ENCODE measurements at places on chromosomes 11 and 22.

- no peaks in the 10 kb centered on the region for H3K4me1 ChIP-seq
- H3K36me3 ChIP-seq, result no peaks in the 10 kb centered on the region
- H3K4me3 ChIP-seq, result no peak overlapping the region
- no peaks in the 10 kb centered on the region for H3K27me3 ChIP-seq
- no peak overlapping the region for H3K27ac ChIP-seq
Measured at GRCh38 chr11:59265735-59266134, 53.0 kb upstream of the MPEG1 start.

- H3K36me3 ChIP-seq, result no peaks in the 10 kb centered on the region
- no peaks in the 10 kb centered on the region for H3K27me3 ChIP-seq
- no peaks in the 10 kb centered on the region for H3K4me1 ChIP-seq
- no peak for DNase-seq
- H3K4me3 ChIP-seq, result no peak overlapping the region
Measured at GRCh38 chr11:128289048-128289447, 298.3 kb downstream of the ETS1 start.

- no peak for DNase-seq
- H3K4me1 ChIP-seq, result no peaks in the 10 kb centered on the region
- no peak overlapping the region for H3K4me3 ChIP-seq
- no peaks in the 10 kb centered on the region for H3K27me3 ChIP-seq
- H3K36me3 ChIP-seq, result no peaks in the 10 kb centered on the region
- H3K27ac ChIP-seq, result no peak overlapping the region
Measured at GRCh38 chr11:82930229-82930628, 28.7 kb downstream of the DDIAS start.

GRCh38 chr11:78179459-78180071 is 8.9 kb downstream of the KCTD21 start:
- no peak overlapping the region for H3K27ac ChIP-seq
- H3K27me3 ChIP-seq, result no peaks in the 10 kb centered on the region
- H3K4me1 ChIP-seq, result no peaks in the 10 kb centered on the region

All from mesendoderm (in vitro differentiated cells).